ENCODE measurements at places on chromosomes 5 and 9. TPM values are rescaled to one million over a fixed set of nuclear protein-coding genes. Genes with fewer than 3 reads are reported as not detected.

GRCh38 chr5:66884564-66885243 is 288.5 kb downstream of the MAST4 start:
- DNase-seq: no peak

DNA sequence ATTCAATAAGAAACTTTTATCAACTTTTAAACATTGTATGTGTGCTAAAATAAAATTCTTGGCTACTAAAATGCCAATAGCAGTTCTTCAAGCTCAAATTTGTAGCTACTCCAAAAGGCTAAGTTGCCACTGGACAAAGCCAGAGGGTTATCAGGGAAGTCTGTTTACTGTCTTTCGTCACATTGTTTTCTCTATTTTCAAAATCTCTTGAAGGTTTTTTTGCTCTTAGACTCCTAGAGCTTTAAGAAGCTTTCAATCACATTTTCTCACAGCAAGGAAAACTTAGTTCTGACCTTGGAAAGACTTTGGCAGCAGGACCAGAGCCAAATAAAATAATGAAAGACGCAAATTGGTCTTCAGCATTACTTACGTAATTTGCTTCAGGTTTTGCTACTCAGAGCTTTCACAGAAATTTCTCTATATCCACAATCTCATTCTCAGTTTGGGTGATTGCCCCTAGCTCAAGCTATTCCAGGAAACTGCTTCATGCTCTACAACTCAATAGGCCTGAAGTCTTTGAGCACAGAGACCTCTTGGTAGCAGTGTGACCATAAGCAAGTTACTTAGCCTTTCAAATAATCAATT is 257.7 kb downstream of the GABRG2 start:
- DNase-seq: no peak

DNA sequence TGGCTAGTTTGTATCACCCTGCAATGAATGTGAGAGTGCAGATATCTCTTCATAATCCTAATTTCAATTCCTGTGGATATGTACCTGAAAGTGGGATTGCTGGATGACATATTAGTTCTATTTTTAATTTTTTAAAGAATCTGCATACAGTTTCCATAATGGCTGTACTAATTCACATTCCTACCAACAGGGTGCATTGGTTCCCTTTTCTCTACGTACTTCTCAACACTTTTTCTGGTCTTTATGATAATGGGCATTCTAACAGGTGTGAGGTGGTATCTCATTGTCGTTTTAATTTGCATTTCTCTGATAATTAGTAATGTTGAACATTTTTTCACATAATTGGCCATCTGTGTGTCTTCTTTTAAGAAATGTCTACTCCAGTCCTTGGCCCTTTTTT is 927.5 kb downstream of the DTWD2 start:
- DNase-seq: no peak

The ENTREP1 gene
- 2.8 TPM for polyA plus RNA-seq

DNA sequence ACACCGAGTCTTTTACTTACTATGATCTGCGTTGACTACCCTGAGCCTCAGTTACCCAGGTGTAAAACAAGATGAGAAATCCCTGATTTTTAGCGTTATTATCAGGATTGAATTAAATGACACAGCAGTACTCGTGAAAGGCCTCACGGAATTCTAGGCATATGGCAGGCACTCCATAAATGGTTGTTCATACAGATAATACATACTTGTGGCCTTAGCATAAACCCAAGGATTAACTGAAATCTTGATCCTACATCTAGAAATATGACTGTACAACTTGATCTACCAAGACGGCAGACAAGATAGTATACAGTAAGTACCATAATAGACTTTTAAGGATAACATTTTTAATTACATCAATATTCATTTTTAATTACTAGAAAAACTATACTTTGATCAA is 409.8 kb downstream of the BNC2 start:
- DNase-seq: no peak

- DNase-seq: no peak
Observed at GRCh38 chr5:10903786-10904560, 142.9 kb upstream of the DAP start.

- DNase-seq: no peak
Observed at GRCh38 chr5:128212191-128212806, 128.7 kb downstream of the SLC12A2 start.

DNA sequence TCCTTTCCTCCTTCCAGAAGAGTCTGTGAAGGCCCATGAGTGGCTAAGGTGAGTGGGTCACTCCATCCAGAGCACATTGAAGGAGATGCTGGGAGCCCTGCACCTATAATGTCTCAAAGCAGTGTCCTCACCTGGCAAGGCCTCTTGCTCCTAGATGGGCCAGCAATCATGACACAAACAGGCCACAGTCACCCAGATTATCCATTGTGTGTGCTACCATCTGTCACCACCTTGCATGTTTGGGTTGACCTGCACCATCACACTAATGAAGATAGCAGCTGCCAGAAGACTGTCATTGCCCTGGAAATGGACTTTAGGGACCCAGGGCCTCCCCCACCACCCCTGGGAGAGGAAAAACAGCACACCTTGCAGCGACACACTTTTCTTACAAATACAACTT is 69.6 kb downstream of the GABBR2 start:
- no peak for DNase-seq

DNA sequence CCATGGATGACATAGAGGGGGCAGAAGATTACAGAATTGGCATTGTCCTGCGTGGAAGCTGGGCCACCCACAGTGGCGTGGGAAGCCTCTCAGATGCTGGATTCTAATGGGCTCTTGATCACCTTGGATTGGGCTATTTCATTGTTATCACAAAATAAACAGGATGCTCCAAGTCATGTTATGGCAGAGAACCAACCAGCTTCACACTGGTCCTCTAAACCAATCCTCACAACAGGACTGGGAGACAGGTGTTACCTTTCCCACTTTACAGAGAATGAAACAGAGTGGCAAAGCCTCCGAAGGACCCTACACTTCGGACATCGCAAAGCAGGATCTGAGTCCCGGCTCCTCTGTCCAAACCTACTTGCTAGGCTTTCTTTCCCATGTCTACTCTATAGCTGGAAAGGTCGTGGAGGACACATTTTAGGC is 455 bp upstream of the SMIM3 start:
- DNase-seq: no peak

DNA sequence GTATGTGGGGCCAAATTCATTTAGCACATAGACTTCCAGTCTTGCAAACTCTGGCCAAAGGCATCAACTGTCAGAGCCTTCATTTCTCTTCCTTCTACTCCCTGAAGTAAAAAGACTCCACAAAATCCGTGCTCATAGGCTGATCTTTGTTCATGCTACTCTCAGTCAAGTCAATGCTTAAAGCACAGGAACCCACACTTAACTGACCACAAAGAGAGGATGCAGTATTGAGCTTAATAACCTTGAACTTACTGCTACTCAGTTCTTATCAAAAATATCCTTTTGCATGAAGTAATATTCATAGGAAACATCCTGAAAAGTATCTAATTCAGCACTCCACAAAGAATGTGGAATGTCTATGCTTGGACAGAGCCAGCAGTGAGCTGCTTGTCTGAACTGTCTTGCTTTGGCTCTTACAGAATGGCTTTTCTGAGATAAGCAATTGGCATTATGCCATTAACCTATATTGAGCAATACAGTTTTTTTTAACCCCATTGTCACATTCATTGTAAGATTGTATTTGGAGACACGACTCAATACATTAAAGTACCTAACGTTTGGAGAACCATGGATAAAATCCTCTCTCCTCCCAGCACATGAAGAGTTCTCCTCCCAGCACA is 21.7 kb downstream of the LPAR1 start:
- no peak for DNase-seq

GRCh38 chr9:12802093-12802492 is 27.3 kb downstream of the LURAP1L start:
- DNase-seq: no peak

DNA sequence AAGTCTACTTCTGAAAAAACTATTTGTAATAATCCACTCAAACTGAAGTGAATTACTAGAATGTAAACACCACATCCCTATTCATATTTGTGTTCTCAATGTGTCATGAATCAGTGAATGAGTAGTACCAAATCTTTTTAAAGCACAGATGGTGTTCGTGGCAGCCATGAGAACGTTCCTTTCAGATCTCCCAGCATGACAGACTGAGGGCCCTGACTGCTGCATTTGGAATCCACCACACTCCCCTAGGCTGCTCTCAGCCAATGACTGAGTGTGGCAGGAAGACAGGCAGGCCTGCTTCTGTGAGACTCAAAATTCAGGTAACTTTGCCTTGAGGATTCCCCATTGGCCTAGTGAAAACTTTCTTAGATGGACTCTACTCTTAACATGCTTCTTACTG is 10.9 kb upstream of the JMY start:
- DNase-seq: no peak

DNA sequence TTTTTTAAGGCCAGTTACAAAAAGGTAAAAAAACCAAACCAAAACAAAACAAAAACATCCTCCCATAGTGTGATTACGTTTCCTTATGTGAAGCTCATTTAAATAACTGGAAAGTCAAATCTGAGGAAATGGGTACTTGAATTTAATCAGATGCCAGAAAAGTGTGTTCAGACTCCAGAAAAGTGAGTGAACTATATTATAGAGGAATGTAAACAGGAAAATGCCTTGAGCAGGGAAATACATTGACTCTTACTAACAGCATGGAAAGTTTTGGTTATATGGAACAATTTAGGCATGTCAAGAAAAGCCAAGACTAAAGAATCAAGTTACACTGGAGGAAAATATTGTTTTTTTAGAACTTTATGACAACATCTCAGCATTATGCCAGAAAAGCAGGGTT is 37.8 kb upstream of the RNF20 start:
- DNase-seq: no peak

DNA sequence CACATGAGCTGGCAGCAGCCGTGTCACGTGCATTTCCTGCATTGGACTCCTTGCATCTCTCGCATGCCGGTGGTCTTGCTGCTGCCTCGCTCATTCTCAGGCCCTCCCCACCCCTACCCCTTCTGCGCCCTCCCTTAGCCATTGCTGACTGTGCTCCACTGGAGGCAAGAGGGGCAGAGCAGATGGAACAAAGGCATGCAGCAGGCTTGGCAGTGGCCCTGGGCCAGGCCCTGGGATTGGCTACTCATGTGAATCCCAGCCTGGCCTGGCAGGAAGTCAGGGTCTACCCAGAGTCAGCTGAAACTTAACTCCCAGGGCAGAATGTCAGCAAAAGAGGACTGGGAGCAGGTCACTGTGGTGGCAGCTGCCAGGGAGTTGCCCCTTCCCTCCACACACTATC is 62.3 kb downstream of the TSTD2 start:
- no peak for DNase-seq

The C9orf50 gene
- 0.88 TPM for polyA plus RNA-seq

DNA sequence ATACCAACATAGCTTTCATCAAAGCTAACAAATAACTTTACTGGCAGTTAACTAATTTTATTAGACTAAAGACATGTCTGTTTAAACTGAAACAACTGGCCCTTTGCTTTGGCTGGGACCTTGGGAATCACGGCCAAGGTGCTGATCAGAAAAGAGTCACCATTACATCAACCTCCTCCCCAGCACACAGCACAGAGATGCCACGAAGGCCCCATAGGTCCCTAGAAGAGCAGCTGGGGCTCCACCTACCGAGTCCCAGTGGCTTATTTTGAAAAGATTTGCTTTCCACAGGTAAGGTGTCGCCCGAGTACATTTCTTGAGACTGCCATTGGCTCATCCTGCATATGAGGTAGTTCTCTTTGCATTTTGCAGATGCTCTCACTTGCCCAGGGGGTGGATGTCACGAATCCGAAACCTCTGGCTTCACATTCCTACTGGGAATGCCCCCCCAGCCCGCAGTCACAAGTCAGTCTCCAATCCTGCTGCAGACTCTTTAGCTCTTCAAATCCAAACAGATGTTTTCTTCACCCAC is 18.8 kb upstream of the HSD17B3 start:
- DNase-seq: no peak

GRCh38 chr9:136881691-136882108 is 4.6 kb upstream of the TRAF2 start:
- no peak for DNase-seq

- DNase-seq: no peak
Observed at GRCh38 chr5:149060325-149060724, 2.5 kb downstream of the SH3TC2 start.

DNA sequence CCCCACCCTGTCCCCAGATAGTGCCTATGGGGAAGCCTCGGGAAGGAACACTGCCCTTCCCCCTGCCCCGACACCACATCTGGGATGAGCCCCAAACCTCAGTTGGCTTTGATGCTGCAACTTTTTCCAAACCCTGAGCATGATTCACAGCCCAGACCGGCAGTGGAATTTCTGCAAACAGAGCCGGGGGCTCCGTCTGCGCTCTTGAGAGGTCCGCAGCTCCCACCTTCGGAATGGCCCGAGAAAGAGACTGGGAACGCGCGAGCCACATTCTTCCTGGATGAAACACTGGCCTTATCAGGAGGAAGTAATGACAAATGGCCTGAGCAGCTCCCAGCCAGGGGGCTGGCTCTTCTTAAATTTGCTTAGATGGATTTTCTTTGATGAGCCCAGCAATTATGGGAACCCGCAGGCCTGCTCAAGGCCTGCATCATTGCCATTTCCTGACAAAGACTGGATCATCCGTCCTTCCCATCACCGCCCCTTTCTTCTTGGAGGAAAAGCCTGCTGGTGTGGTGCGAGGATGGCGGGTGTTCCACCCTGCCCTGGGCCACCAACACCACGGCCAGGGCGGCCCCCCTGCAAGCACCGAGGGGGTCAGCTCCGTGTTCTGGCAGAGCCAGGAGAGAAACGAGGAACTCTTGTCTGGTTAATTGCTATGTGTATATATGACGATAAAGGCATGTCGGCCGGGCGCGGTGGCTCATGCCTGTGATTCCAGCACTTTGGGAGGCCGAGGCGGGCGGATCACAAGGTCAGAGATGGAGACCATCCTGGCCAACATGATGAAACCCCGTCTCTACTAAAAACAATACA is 38.8 kb upstream of the COL5A1 start:
- no peak for DNase-seq

The SREK1IP1 gene
- 23.9 TPM for polyA plus RNA-seq

GRCh38 chr9:13387734-13388067 is 108.2 kb upstream of the MPDZ start:
- DNase-seq: no peak

- DNase-seq: no peak
Observed at GRCh38 chr9:79812099-79812498, 240.3 kb downstream of the TLE4 start.

The SLC34A3 gene
- 7.8 TPM for polyA plus RNA-seq

DNA sequence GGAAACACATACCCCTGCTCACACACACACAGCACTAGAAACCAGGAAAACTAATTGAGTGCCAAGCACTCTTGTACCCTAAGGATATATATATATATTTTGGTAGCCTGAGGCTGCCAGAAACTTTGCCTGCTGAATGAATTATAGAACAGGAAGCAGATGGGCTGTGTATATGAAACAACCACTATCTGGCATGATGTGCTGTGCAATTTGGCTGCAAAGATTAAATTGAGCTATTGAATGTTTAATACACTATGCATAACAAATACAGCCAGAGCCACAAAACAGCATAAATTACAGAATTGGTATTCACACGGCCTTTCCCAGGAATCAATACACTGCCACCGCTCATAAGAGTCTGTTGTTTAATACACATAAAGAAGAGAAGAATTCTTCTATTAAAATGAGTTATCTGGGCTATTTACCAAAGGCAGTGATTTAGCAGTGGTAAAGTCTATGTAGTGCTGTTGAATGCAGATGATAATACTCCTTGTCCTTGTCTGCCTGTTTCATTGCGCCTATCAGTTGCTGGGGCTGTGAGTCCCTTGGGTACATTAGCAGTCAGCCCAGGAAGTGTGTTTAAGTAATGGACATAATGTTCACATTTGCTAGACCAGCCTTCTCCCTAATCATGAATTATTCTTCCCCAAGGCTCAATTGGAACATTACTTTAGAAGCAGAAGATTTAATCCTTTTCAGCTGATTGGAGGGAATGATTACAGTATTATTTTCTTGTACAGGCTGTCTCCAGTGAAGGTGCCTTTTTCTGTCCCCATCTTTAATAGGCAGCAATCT is 294.3 kb downstream of the TLE1 start:
- DNase-seq: no peak
